ENCODE measurements at places on chromosomes 3 and 15.

- no peak for DNase-seq
Measured at GRCh38 chr15:76996526-76997401, 1.8 kb downstream of the PSTPIP1 start.

- no peak for DNase-seq
Measured at GRCh38 chr3:169628567-169628966, 34.9 kb downstream of the MECOM start.

GRCh38 chr15:68620721-68621527 is 42.1 kb downstream of the CORO2B start:
- peak; percentile 88 for DNase-seq

DNA sequence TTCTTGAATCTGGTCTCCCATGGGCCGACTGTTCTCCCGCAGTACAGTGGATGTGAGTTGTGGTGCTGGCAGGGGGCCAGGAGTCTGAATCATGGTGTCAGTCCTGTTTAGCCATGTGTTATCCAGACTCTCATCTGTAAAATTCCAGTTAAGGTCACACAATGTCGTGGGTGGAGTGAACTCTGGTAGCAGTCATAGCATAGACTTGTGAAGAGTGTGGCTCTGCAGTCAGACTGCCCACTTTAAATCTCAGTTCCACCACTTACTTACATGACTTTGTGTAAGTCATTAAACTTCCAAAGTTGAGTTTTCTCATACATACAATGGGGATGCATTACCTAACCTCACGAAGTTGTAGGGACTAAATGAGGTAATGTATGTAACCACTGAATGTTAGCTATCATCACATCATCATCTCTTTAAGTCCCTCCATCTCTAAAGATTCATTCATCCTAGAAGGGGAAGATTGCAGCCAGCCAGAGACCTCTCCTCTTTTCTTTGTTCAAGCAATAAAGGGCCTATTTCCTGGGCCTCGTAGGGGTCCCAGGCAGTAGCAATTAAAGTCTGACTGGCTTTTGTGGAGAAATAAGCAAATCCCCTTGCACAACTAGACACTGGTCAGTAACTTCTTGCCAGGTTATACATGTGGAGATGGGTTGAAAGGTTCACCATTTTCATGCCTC is 93.9 kb downstream of the PCCB start:
- DNase-seq = peak; percentile 64

DNA sequence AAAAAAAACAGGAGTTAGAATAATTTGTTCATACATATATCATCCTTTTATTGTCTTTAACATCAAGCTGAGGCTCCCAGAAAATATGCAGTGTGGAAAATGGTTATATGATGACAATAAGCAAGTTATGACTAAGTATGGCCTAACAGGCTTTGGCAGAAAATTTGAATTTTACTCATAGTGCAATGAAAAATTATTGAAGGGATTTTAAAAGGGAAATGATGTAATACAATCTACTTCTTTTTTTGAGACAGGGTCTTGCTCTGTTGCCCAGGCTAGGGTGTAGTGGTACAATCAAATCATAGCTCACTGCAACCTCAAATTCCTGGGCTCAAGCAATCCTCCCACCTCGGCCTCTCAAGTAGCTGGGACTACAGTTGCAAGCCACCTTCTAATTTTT is 78.7 kb downstream of the FAIM start:
- DNase-seq = no peak
